ENCODE measurements at places on chromosomes 7 and 10.

- no peak for DNase-seq
Measured at GRCh38 chr7:115359119-115359518, 437.2 kb downstream of the MDFIC start.

DNA sequence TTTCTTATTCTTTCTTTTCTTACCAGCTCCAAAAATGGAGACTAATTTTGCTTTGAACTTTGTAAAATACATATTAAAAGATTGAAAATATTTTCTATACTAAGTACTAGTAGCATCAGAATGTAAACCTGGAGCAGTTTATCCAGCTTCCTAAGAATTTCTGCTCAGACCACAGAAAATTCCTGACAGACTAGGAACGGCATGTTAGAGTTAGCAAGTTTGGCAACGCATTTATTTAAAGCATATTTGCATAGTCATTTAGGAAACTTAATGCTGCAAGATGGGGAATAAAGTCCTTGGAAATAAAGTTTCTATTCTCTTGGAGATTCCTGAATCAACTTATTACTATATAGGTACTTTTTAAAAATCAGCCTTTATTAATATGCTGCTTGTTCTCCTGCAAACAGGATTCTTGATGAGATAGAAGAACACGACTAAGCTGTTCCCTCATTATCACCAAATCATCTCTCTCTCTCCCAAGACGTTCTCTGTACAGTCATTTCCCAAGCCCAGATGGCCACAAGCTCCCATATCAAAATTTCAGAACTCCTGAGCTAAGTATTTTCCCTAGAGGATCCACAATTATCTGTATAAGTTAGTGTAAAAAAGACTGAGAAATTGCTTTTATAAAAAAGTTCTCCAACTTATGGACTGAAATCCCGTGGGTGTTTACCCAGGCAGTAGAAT lies 305.8 kb upstream of the NEBL start:
- no peak for DNase-seq

- no peak for DNase-seq
Measured at GRCh38 chr10:109972372-109973001, 35.3 kb upstream of the ADD3 start.

- DNase-seq = no peak
Measured at GRCh38 chr7:130334274-130334673, 10.3 kb upstream of the CPA5 start.

DNA sequence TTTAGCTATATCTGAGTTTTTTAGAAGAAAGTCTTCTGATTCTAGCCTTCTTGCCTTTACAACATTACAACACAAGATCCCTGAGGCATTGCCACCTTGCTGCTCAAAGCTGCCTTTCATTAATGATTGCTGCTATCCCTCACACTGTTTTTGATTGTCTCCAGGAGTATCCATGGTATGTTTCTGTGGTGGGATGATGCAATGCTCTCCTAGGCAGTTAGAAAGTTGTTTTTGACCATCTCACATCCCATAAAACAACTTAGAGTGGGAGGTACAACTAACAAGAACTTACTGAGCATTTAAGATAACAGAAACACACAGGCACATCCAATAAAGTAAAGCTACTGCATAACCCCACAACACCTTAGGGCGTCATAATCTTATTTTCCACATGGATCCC lies 1156.0 kb upstream of the LRRTM3 start:
- DNase-seq = no peak

DNA sequence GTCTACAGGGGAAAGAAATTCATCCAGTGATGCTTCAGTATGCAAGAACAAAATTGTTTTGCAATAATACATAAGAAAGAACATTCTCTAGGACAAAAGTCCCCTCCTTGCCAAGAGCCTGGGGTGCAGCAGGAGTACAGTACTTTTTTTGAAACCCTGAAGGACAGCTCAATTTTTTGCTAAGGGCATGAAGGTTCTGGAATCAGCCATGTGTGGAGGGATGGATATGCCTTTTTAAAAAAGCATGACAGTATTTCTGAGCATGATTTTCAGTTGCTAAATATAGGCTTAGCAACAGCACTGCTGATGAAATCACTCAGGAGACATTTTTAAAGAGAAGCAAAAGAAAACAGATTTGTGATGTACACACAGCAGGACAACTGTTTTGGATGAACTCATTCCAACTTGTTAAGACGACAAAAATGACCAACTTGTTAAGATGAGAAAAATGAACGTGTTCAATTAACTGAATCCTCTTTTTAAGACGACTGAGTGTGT lies 39.3 kb downstream of the HBP1 start:
- DNase-seq = no peak

DNA sequence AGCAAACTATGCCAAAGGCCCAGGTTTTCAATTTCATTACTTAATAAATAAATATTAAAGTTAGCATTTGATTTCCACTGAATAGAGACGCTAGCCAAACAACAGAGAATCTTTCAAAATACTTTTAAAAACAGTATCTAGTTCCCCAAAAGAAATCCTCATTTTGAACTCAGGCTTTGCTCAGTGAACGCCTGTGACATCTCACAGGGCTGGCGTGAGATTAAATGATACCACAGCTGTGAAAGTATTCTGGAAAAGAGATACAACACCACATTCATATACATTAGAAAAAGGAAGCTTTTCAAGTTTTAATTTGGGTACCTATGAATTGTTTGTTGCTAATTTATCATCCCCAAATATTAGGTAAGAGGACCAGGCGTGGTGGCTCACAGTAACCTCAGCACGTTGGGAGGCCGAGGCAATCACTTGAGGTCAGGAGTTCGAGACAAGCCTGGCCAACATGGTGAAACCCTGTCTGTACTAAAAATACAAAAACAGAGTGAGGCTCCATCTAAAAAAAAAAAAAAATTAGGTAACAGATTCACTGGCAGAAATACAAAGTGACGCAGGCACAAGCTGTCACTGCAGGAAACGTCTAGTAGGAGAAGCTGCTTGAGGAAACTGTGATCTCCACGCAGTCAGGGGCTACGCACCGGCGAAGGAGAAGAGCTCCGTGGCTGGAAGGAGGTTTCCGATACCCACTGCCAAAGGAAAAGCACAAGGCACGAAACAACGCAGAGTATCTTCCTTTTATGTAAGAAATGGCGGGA lies 50.0 kb downstream of the AMZ1 start:
- no peak for DNase-seq

Measured in Panc1 (cell line).